ENCODE measurements at places on chromosomes 12 and 14. TPM values are rescaled to one million over a fixed set of nuclear protein-coding genes. Genes with fewer than 3 reads are reported as not detected.

ANKRD9 gene
- 28.7 TPM for total RNA-seq

RD3L gene
- not detected for total RNA-seq

GRCh38 chr12:93832131-93832530 lies 155.0 kb downstream of the CRADD start:
- no peak for DNase-seq

- DNase-seq = no peak
Measured at GRCh38 chr12:13961971-13962370, 19.4 kb downstream of the GRIN2B start.

DNA sequence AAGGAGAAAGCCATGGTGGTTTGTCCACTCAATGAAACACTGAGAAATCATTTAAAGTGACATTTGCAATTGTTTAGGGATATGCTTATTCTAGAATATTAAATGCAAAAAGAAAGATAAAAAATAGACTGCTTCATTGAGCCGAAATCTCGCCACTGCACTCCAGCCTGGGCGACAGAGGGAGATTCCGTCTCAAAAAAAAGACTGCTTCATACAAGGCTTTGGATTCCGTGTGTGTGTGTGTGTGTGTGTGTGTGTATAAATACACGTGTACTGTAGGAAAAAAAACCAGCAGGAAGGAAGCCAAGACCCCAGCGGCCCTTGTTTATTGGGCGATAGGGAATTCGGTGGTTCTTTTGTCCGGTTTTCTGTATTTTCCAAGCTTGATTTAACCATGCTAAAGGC lies 3.2 kb upstream of the ZNF839 start:
- DNase-seq = no peak

DNM1L gene
- 68.0 TPM for total RNA-seq

DNA sequence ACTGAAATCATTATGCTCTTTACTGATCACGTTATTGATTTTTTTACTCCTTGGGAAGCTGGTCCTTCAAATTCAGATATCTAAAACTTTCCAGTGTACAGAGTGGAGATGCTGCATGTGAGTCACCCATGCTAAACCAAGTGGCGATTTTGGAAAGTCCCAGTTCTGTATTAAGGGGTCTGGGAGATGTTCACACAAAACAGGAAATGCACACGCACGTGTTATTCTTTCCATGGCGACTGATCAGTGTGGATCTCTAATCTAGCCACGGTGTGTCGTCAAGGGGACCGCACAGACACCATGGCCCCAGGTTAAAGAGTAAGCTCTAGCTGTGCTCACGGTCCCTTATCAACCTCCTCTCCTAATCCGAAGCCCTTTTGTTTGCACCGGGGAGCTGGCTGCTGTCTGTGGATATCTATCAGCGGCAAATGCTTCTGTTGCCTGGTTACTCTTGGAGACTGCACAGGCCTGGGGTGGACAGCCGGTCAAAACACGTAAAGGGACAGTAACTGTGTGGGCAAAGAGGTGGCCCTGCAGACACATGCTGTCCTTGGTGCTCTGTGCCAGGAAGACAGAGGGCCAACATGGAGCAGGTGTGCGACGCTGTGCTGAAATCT lies 96.6 kb downstream of the RIMBP2 start:
- no peak for DNase-seq

DNA sequence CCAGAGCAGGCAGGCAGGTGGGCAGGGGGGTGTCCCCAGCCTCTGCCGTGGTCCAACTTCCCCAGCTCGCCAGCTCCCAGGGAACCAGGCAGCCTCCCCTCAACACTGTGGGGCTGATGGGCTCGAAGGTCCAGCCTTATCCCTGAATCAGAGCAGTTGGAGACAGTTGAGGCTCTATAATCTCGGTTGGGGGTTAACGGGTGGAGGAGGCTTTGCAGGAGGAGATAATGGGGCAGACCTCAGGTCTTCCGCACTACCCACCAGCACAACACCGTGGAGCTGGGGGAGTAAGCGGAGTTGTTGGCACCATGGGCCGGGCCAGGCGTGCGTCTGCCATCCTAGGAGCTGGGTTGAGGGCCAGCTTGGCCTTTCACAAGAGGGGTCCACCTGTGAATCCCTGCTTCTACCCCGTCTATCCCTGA lies 13.9 kb upstream of the HDAC7 start:
- no peak for DNase-seq

DNA sequence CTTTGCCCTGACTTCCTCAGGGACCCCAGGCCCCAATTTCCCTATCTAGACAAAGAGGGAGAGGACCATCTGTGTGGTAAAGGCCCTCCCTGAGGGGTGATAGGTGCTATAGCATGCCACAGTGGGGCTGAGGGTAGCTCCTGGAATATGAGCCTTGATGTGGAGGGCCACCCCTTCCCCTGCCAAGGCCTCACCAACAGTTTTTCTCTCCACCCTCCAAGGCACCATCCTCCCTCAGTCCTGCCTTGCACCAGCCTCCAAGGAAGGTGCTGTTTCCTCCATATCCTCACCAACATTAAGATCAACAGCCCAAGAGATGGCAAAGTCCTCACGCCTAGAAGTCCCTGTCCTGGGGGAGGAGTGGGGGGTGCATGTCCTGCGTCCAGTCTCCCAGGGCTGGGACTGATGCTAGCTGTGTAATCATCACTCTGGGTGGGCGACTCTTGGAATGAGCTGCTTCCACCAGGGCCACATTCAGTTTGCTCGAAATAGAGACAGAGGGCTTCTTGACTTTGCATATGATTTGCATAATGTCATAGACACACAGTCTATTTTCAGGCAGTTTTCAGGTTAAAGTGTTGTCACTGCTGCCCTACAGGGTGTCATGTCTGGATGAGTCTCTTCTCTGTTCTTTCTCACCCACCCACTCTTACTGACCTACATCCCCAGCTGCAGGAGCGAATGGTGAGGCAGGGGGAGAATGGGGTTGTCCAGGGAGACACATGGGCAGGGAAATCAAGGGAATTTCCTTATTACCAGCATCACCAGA lies 17.4 kb downstream of the ACVRL1 start:
- DNase-seq = no peak

GRCh38 chr12:26338586-26339572 lies 143.5 kb downstream of the SSPN start:
- DNase-seq = peak; percentile 77

PTCSC3 gene
- not detected for total RNA-seq

DNA sequence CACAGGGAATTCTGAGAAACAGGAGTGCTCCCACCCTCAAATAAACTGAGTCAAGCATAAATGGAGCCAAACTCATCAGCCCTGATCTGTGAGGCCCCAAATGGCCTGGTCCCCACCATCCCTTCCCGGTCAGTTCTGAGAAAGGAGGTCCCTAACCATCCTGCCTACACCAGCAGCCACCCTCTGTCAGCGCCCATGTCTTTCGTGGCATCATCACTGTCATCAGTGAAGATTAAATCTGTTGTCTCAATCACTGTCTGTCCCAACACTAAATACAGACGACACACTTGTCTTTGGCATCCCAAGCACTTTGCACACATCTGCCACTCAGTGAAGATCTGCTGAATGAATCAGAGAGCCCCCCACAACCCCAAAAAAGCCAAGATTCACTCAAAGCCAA lies 22.4 kb downstream of the VPS37B start:
- no peak for DNase-seq

DNA sequence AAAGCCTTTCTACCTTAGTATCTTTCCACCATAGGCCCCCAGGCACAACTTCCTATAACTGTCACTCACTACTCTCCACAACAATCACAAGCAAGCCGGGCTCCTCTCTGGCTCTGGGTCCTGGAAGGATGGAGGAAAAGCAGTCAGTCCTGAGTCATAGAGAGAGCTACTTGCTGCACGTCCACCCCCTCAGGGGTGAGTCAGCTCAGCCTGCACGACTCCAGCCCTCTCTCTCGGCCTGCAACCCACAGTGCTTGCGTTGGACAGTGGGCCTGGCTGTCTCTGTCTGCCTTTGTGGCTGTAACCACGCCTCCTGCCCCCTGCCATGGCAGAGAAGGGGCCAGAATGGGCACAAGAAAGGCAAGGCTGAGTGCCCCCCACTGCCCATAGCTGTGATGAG lies 154.1 kb upstream of the FKBP4 start:
- DNase-seq = peak; percentile 96

DNA sequence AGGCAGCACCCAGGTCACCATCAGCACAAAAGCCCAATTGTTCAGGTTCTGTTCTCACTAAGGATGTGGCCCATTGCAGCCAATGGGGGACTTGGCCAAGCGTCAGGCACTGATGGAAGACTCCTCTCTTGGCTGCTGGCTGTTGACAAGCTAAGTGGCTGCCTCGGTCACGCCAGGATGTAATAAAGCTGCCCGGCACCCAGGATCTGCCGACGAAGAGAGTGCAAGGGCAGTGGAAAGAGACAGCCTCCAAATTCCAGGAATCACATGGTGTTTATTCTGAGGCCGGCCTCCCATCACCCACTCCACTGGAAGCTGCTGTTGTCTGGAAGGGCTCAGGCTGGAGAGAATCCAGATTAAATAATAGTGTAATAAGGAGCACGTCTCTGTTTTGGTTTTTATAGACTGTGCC lies 451.8 kb upstream of the TBX3 start:
- peak; percentile 69 for DNase-seq

CDKN1B gene
- 42.8 TPM for total RNA-seq

MEG3 gene
- total RNA-seq = 39.1 TPM

- no peak for DNase-seq
Measured at GRCh38 chr12:84480803-84481202, 431.8 kb downstream of the SLC6A15 start.

DNA sequence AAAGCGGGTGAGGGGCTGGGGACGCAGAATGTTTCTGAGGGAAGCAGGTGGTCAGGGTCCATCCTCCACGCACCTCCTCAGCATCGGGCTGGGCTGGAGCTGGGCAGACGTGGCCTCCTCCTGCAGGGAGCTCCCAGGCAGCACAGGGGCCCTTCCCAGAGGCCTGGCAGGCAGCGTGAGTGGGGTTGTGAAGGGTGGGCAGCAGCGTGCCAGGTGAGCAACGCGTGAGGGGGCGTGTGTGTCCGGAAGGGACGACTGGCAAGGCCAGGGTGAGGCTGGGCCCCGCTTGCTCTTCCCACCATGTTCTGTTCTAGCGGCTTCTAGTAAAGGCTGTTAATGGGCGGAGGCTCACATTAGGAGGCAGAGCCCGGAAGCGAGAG lies 17.1 kb downstream of the ANKRD9 start:
- DNase-seq = no peak

DNA sequence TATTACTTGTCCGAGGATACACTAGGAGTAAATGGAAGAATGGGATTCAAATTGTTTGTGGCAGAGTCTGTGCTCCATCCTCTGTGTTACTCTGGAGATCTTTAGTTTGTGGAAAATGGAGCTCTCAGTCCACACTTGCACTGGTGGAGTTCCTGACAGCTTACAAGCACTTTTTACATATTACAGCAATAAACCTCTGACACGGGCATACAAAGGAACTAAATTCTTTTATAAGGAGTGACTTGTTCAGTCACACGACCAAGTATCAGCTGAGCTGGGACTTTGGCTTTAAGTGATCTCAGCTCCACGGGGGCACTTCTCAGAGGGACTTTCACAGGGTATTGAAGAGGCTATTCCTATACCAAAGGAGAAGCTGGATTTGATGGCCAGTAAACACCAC lies 417.5 kb downstream of the LRIG3 start:
- no peak for DNase-seq

DNA sequence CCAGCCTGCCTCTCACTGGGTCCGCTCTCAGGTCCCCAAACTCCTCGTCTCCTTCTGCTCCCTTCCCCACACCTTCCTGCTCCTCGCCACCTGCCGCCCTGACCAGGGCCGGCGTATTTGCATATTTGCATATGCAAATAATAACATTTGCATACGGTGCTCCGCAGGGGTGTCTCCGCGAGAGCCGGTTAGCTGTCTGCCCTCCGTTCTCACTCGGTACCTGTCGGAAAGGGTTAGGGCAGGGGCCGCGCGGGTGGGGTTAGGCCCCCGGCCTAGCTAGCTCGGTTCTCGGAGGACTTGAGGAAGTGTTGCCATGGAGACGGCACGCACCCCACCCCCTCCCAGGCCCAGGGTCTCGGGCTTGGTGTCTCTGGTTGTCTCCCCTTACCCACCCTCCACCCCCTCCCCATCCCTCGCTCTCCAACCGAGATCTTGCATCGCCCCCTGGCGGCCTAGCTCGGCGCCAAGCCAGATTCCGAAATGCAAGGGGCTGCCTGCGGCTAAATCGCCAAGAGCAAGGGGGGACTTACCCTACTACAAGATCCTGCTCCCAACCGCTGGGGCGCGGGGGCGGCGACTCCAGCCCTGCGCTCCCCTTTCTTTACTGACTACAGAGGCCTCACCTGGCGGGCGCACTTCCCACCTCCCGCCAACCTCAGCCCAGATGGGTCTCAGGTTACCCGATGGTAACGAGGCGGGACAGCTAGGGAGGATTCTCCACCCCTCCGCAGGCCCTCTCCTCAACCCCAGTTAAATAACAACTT lies 8.1 kb downstream of the STAC3 start:
- peak; percentile 66 for DNase-seq

GRCh38 chr14:23481362-23481970 lies 12.0 kb downstream of the NGDN start:
- no peak for DNase-seq

ACOT6 gene
- not detected for total RNA-seq

DNA sequence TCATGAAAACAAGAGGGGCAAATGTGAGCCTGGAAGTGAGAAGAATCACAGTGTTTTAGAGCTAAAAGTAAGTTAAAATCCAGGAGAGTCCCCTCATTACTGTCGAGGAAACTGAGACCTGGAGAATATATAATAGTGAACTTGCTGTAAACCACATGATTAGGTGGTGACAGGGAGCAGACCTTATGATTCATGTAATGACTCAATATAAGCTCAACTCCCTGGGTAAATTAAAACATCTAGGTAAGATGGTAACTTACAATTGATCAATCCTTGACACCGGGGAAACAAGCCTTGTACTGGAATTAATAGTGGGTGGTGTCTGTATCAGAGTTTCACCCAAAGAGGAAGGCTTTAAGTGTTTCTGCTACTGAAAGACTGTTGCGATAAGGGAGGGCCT lies 269.3 kb downstream of the SNAPC1 start:
- DNase-seq = no peak

PRH2 gene
- not detected for total RNA-seq

ANO6 gene
- total RNA-seq = 88.8 TPM

CDCA3 gene
- 143 TPM for total RNA-seq

TMPRSS12 gene
- not detected for total RNA-seq

DNA sequence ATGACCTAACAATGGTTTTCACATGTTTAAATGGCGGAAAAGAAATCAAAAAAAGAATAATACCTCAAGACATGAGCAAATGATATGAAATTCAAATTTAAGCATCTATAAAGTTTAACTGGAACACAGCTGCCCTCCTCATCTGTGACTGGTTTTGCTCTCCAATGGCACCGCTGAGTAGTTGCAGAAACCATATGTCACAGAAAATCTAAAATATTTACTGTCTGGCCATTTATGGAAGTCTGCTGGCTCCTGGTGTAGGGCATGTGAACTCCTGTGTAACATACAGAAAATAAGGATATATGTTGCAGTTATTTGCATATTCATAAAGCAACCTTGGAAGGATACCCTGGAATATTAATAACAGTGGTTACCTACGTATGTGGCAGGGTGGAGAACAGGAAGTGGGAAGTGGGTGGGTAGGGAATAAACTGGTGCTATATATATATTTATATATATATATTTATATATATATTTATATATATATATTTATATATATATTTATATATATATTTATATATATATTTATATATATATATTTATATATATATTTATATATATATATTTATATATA lies 48.4 kb downstream of the LTBP2 start:
- no peak for DNase-seq
